A549 treated with RU486 at 1 μM for 4 hours (cell line): ENCODE measurements at places on chromosomes 1 and 21. TPM values are rescaled to one million over a fixed set of nuclear protein-coding genes. Genes with fewer than 3 reads are reported as not detected.

ADORA1 gene
- total RNA-seq = 0.73 to 1.3 TPM (median 1.2 TPM) in 5 replicates

TPRG1L gene
- 22.5 to 26.7 TPM (median 25.9 TPM) in 5 replicates for total RNA-seq

SLAMF7 gene
- total RNA-seq = 1.6 to 2.6 TPM (median 1.8 TPM) in 5 replicates

PIGP gene
- total RNA-seq = 7.3 to 16.6 TPM (median 15.6 TPM) in 5 replicates

MYCL gene
- 0.79 to 1.6 TPM (median 1.3 TPM) in 5 replicates for total RNA-seq

C8A gene
- total RNA-seq = not detected in 5 replicates

ADAM30 gene
- not detected in 5 replicates for total RNA-seq

FAAH gene
- 0.69 to 1.0 TPM (median 0.77 TPM) in 5 replicates for total RNA-seq
